Kidney glomerular epithelial cell (primary cell): ENCODE measurements at places on chromosomes 7 and 10.

DNA sequence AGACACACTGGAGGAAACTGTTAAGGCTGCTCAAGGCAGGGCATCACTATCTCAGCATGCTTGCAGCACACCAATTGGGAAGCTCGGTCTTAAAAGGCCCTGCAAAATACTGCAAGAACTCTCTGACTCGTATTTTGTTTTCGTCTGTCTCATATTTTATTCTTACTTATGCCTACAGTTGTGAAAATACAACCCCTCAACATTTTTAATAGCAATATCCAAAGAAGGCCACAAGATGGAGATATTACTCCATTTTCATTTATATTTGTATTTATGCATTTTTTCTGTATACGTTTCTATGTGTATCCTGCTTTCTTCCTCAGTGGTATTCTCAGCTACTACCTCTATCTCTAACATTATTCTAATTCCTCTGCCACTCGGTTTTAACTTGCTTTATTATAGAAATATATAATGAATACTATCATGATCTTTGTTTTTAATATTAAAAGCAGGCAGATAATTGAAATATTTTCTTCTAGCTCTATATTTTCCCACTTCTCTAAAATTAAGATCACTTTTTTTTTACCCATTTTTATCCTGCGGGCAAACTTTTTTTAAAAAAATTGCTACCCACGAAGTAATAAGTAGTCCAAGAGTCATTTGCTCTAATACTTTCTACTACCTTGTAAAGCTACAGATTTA lies 10.0 kb downstream of the DNAJC1 start:
- DNase-seq: peak; percentile 26

GRCh38 chr10:64733980-64734379 lies 1212.8 kb downstream of the REEP3 start:
- DNase-seq: peak; percentile 24

- no peak for DNase-seq
Observed at GRCh38 chr10:106863549-106863948, 301.0 kb downstream of the SORCS1 start.

- no peak for DNase-seq
Observed at GRCh38 chr10:110203500-110204455, 3.6 kb upstream of the MXI1 start.

GRCh38 chr10:50951365-50951764 lies 65.9 kb upstream of the A1CF start:
- DNase-seq: no peak

DNA sequence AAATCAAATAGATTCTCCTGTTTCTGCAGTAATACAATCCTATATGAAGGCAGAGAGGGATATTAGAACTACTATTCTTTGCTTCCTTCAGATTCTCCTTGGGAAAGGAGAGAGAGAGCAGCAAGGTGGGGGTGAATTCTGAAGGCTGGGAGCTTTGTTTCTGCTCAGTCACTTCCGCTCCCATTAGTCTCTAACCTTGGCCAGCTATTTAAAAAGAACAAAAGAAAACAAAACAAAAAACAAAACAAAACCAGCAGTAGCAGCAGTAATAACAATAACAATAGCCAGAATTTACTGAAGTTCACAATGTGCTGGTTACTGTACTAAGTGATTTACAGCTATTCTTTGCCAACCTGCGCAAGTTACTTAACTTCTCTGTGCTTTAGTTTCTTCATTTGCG lies 9.9 kb downstream of the GPR85 start:
- DNase-seq: no peak

DNA sequence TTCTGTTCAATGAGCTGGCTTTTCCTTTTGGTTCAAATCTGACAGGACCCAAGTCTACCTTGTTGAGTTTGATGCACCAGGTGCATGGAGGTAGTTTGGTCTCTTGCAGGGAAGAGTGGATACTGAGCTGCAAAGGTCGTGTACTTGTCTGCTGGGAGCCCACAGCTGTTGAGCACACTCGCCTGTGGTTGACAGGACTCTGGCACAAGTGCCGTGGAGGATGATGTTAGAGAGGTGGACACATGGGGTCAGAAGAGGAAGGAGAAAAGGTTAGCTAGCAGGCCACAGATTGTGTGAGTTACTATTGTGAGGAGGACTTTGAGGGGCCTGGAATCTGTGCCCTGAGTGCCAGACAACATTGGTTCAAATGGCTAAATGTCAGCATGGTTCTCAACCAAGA lies 197.3 kb downstream of the CREB5 start:
- DNase-seq: no peak

- no peak for DNase-seq
Observed at GRCh38 chr7:150944066-150945042, 33.8 kb downstream of the KCNH2 start.

GRCh38 chr7:44318332-44318731 lies 7.1 kb downstream of the CAMK2B start:
- DNase-seq: no peak

DNA sequence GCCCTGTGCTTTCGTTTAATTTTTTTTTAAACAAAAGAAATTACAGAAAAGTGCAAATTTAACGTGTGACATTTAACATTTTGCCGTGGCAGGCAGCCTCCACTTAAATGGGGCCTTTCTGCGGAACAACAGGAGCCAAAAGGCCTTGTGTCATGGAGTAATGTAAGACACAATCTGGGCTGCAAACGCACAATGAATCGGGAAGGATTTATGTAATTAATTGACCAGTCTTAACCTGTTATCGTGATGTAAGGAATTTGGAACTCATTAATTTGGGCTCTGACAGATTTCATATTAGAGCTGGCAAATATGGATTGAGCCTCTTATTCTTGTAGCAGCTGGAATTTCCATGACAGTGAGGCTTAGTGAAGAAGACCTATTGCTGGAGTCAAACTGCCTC lies 86.4 kb downstream of the SNX10 start:
- no peak for DNase-seq

DNA sequence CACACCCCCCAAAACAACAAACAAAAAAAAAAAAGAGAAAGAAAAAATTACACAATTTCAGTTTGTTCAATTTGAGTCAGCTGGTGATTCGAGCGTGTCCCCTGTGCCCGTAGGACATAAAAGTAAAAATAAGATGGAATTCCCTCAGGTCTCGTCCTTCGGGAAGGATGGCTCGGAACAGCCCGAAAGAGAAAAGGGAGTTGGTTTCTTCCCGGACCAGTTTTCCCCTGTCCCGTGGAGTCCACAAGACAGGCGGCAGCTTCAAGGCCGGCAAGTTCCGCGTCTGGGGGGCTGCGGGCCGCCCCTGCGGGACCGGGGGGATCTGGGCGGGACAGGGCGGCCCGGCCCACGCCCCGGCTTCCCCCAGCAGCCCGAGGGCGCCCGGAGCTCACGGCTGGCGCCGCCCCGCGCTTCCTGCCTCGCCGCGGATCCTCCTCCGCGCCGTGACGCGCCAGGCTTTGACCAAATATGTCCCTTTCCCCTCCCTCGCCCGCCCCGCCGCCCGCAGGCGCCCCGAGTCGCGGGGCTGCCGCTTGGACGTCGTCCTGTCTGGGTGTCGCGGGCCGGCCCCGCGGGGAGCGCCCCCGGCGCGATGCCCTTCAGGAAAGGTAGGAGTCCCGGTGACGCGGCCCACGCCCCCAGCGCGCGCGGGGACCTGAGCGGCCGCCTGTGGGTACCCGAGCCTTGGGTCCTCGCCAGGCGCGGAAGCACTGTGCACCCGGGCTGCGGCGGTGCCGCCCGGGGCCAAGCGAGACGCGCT lies 55.8 kb downstream of the RBM17 start:
- peak; percentile 74 for DNase-seq

- peak; percentile 10 for DNase-seq
Observed at GRCh38 chr10:50988792-50989191, 85.5 kb upstream of the PRKG1 start.

- no peak for DNase-seq
Observed at GRCh38 chr7:6607651-6608051, 7.8 kb upstream of the ZNF853 start.
